ENCODE measurements at places on chromosomes 13 and 19.

DNA sequence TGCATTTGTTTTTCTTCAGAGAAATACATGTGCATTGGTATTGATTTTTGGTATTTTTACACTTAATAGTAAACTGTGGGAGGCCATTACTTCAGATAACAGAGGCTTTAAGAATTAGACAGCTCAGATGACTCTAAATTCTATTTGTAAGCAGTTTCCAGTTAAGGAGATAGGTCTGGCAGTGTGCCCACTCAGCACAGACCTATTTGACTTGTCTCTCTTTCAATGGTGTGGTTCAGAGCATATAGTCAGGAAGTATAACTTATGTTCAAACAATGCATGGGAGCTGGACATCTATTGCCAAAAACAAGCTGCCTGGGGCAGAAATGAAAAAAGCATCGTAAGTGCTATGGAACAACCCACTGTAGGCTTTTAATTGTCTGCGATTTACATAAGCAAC lies 370.7 kb downstream of the HS6ST3 start:
- H3K4me1 ChIP-seq: no peaks in the 10 kb centered on the region
- no peaks in the 10 kb centered on the region for H3K27me3 ChIP-seq
- no peaks in the 10 kb centered on the region for H3K36me3 ChIP-seq

DNA sequence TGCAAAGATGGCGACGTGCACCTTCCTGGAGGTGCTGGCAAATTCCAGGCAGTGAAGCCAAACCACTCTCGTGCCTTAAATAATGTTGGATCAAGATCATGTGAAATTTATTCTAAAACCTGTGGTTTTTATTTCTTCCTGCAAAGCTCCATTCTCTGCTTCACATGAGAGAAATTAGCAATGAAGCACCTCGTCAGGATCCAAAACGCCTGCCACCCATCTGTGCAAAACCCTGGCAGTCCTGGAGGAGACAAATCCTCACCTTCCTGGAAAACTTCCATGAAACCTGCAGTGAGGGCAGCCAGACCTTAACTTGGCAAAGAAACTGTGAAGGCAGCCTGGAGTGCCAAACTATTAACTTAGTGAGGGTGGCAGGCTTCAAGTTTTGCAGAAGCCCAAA lies 47.6 kb downstream of the CHST8 start:
- H3K4me3 ChIP-seq: no peak overlapping the region
- no peaks in the 10 kb centered on the region for H3K4me1 ChIP-seq
- no peak overlapping the region for H3K27ac ChIP-seq
- DNase-seq: no peak
- H3K36me3 ChIP-seq: no peaks in the 10 kb centered on the region

DNA sequence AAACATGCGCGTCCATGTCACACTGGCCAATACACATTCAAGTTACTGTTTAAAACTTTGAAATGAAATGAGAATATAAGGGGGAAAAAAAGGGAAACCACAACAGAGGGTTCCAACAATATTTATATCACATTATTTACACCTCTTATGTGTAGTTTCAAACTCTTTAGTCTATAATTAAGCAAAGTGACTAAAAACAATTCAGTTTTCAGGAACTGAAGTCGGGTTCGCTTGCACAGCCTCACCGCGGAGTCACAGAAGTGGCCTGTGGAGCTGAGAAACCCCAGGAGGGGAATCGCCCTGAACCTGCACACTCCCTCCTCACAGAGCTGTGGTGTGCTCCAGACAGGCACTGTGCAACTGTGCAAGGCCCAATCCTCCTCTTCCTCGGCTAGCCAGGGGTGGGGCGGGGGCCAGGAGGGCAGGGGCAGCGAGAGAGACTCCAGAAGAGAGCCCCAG lies 75.9 kb downstream of the STK24 start:
- H3K4me1 ChIP-seq: peaks cover 60% of the 10 kb centered on the region
- no peak overlapping the region for H3K27ac ChIP-seq
- peaks cover 38% of the 10 kb centered on the region for H3K36me3 ChIP-seq
- H3K4me3 ChIP-seq: no peak overlapping the region

DNA sequence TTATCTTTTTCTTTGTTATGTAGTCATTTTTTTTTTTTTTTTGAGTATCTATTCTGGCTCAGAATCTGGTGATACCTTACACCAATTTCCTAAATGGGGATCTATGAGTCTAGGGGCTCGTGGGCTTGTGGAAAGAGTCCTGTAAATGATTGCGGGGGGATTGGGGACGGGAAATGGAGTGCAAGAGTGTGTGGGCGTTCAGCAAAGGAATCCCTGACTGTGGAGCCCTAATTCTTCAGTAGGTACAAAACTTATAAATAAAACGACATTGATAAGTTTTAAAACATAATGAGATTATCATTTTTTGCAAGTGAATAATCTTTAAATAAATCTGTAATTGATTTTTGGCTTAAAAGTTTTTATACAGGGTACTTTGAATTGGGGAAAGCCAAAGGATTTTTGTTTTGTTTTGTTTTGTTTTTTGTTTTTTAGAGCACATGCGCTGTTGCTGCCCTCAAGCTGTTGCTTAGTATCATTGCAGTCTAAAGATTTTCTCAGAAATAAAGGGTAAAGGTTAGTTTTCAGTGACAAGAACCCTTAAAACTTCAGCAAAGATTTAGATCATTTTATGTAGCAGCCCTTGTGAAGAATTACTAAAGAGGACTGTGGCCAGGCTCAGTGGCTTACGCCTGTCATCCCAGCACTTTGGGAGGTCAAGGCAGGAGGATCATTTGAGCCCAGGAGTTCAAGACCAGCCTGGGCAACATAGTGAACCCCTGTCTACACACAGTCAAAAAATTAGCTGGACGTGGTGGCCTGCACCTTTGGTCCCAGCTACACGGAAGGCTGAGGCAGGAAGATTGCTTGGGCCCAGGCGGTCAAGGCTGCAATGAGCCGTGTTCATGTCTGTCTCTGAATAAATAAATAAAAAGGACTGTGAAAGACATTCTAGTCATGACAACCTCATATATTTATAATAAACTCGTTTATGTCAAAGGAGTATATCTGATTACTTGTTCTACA lies 1.7 kb downstream of the ERCC5 start:
- peak overlapping the region; percentile 99 for H3K27ac ChIP-seq
- peak overlapping the region; percentile 95 for H3K4me3 ChIP-seq
- no peaks in the 10 kb centered on the region for H3K27me3 ChIP-seq
- H3K36me3 ChIP-seq: peaks cover 9% of the 10 kb centered on the region
- peaks cover 53% of the 10 kb centered on the region for H3K4me1 ChIP-seq

- H3K4me1 ChIP-seq: no peaks in the 10 kb centered on the region
- H3K4me3 ChIP-seq: no peak overlapping the region
- H3K36me3 ChIP-seq: no peaks in the 10 kb centered on the region
- H3K27ac ChIP-seq: no peak overlapping the region
Measured at GRCh38 chr13:65453982-65454381, 1776.2 kb downstream of the PCDH9 start.

- DNase-seq: no peak
- H3K36me3 ChIP-seq: no peaks in the 10 kb centered on the region
- H3K4me1 ChIP-seq: no peaks in the 10 kb centered on the region
Measured at GRCh38 chr19:8648240-8648639, 17.8 kb downstream of the NFILZ start.
